ENCODE measurements at places on chromosomes 1 and 21.

- no peak for DNase-seq
Measured at GRCh38 chr1:154557939-154558719, at the start of gene UBE2Q1. UBE2Q1 (minus strand) TSS chr1:154558662; CDS start chr1:154558553, 109 bp downstream.

- DNase-seq: no peak
Measured at GRCh38 chr1:116921301-116921885, 11.7 kb downstream of the PTGFRN start.

- no peak for DNase-seq
Measured at GRCh38 chr1:150127868-150128267, 21.8 kb upstream of the PLEKHO1 start.

- no peak for DNase-seq
Measured at GRCh38 chr1:76006234-76006633, 68.3 kb upstream of the ST6GALNAC3 start.

GRCh38 chr1:226351709-226352108 is 42.7 kb upstream of the LIN9 start:
- no peak for DNase-seq

- peak; percentile 21 for DNase-seq
Measured at GRCh38 chr1:88462488-88463261, 221.4 kb upstream of the PKN2 start.

All from right renal cortex interstitium (tissue), 3 donors.